ENCODE measurements at places on chromosomes 3 and 15. TPM values are rescaled to one million over a fixed set of nuclear protein-coding genes. Genes with fewer than 3 reads are reported as not detected.

The THBS1 gene
- 2,745 TPM for total RNA-seq

The SEC11A gene
- total RNA-seq: 200 TPM

The CLDN16 gene
- total RNA-seq: 0.30 TPM

The FGD5 gene
- total RNA-seq: 0.20 TPM

The ANKRD63 gene
- total RNA-seq: not detected

The COLQ gene
- 0.36 TPM for total RNA-seq

The TRPM1 gene
- total RNA-seq: not detected

The GADL1 gene
- total RNA-seq: not detected

Measured in smooth muscle cell of the pulmonary artery (primary cell).